ENCODE measurements at places on chromosomes 6 and 20. TPM values are rescaled to one million over a fixed set of nuclear protein-coding genes. Genes with fewer than 3 reads are reported as not detected.

- no peaks in the 10 kb centered on the region for H3K4me1 ChIP-seq
- H3K27ac ChIP-seq: no peak overlapping the region
- no peak overlapping the region for H3K4me3 ChIP-seq
- no peak for DNase-seq
- no peaks in the 10 kb centered on the region for H3K36me3 ChIP-seq
- no peaks in the 10 kb centered on the region for H3K27me3 ChIP-seq
Observed at GRCh38 chr6:112415366-112415765, 68.2 kb downstream of the RFPL4B start.

DNA sequence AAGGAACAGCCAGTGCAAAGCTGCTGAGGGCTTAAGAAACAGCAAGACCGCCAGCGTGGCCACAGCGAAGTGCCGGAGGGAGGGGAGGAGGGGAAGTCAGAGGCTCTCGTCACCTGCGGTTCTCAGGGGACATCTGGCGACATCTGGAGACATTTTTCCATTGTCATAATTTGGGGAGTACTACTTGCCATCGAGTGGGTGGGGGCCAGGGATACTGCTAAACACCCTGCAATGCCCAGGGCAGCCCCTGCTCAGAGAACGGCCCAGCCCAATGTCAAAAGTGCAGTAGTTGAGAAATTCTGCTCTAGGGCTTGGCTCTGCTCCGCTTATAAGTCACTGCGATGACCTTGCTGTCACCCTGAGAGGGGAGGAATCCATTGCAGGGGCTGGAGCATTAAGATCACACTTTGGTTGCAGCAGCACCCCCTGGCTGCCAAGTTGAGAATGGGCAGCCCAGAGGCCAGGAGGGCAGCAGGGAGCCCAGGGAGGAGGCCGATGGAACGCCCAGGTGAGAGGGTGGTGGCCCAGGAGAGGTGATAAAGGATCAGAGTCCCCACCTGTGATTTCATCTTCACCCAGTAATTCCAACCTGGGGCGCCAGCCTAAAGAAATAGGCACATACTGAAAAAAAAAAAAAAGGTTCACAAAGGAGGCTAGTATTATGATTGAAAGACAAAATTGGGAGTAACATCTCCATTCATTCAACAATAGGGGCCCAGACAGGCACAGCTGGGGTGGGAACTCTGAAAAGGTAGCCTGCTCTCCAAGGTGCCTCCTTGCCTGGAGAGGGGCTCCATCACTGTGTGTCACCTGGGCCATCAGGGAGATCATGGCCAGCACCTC, 218.2 kb downstream of the BMP7 start:
- H3K27me3 ChIP-seq: no peaks in the 10 kb centered on the region
- H3K4me3 ChIP-seq: no peak overlapping the region
- H3K27ac ChIP-seq: no peak overlapping the region
- H3K4me1 ChIP-seq: peaks cover 44% of the 10 kb centered on the region
- no peaks in the 10 kb centered on the region for H3K36me3 ChIP-seq

DNA sequence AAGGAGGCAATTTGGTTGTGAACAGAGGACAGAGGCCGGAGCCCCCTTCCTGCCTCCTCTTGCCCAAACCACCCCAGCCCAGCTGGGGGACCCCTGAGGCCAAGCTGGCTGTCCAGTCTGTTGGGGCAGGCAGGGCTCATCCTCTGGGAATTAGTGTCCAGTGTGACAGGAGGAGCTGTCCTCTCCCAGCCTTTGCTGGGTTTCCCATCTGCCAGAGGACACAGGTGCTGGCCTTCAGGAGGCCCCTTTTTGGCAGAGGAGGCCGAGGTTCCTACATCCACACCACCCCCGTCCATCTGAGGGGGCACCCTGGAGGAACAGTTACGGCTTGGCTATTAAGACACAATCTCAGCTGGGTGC, 44.7 kb upstream of the MDGA1 start:
- H3K27ac ChIP-seq: no peak overlapping the region
- H3K4me1 ChIP-seq: no peaks in the 10 kb centered on the region
- H3K27me3 ChIP-seq: 0 out of 2 replicates have a peak, but pooled peaks cover 11% of the 10 kb centered on the region
- H3K36me3 ChIP-seq: no peaks in the 10 kb centered on the region
- no peak for DNase-seq

DNA sequence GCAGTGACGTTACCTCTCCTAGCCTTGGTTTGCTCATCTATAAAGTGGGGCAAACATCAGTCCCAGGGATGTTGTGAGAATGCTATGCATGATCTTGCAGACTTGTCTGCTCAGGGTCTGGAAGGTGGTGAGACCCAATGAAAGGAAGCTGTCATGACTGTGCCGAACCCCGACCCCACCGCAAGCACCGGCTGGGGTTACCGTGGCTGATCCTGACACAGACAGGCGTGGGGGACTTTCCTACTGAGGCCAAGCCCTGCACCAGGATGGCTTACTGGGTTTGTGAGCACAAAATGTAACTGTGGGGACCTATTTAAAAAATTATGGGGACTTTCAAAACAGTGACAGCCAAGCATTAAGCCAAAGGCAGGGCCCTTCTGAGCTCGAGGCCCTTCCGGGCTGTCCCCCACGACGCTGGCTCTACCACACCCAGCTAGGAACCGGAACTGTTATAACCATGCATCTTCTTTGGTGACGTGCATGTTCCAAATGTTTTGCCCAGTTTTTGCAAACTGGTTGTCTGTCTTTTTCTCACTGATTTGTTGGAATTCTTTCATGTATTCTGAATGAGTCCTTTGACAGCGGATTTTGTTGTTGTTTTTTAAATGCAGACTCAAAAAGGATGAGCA, 76.6 kb upstream of the PMEPA1 start:
- H3K27ac ChIP-seq: no peak overlapping the region
- no peaks in the 10 kb centered on the region for H3K36me3 ChIP-seq

- no peak overlapping the region for H3K4me3 ChIP-seq
- H3K27ac ChIP-seq: no peak overlapping the region
- peaks cover 8% of the 10 kb centered on the region for H3K4me1 ChIP-seq
- DNase-seq: no peak
- H3K27me3 ChIP-seq: no peaks in the 10 kb centered on the region
- no peaks in the 10 kb centered on the region for H3K36me3 ChIP-seq
Observed at GRCh38 chr20:37328149-37328945, 17.6 kb upstream of the SRC start.

GRCh38 chr6:15804164-15805154, 141.6 kb upstream of the DTNBP1 start:
- H3K4me3 ChIP-seq: no peak overlapping the region
- H3K27me3 ChIP-seq: no peaks in the 10 kb centered on the region
- DNase-seq: no peak
- H3K27ac ChIP-seq: no peak overlapping the region
- H3K36me3 ChIP-seq: no peaks in the 10 kb centered on the region
- H3K4me1 ChIP-seq: no peaks in the 10 kb centered on the region

TNNC2 gene
- not detected for total RNA-seq

CCDC170 gene
- 0.61 TPM for total RNA-seq

- H3K4me1 ChIP-seq: peaks cover 18% of the 10 kb centered on the region
- no peak overlapping the region for H3K27ac ChIP-seq
- H3K27me3 ChIP-seq: no peaks in the 10 kb centered on the region
- H3K4me3 ChIP-seq: no peak overlapping the region
- peak; percentile 51 for DNase-seq
Observed at GRCh38 chr6:30915591-30915946, 1.5 kb downstream of the VARS2 start.

GGTLC1 gene
- total RNA-seq: not detected

DNA sequence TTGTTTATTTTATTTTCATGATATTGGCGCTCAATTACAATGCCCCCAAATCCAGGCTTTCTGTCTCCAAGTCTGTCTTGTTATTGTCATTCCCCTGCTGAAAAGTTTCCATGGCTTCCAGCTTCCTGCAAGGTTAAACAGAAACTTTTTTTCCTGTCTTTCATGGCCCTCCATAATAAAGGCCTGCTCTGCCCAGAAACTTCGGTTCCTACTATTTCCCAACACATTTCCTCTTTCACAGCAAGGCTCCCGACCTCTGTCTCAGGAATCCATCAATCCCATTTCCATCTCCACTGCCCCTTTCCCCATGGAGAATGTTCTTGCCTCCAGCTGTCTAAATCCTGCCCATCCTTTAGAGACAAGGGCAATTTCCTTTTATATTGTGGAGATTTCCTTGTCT, 365.2 kb upstream of the JARID2 start:
- H3K36me3 ChIP-seq: no peaks in the 10 kb centered on the region
- DNase-seq: no peak
- H3K4me1 ChIP-seq: peaks cover 27% of the 10 kb centered on the region
- no peaks in the 10 kb centered on the region for H3K27me3 ChIP-seq
- no peak overlapping the region for H3K27ac ChIP-seq

OR12D3 gene
- total RNA-seq: not detected

RIPOR2 gene
- 4.5 TPM for total RNA-seq

WFDC5 gene
- not detected for total RNA-seq

GRCh38 chr6:105967917-105968602, 118.1 kb upstream of the PRDM1 start:
- no peak overlapping the region for H3K4me3 ChIP-seq
- H3K36me3 ChIP-seq: no peaks in the 10 kb centered on the region
- no peak overlapping the region for H3K27ac ChIP-seq
- H3K27me3 ChIP-seq: no peaks in the 10 kb centered on the region
- no peak for DNase-seq

GRCh38 chr6:80433010-80433672, 326.7 kb downstream of the BCKDHB start:
- no peak overlapping the region for H3K27ac ChIP-seq
- no peak overlapping the region for H3K4me3 ChIP-seq
- no peaks in the 10 kb centered on the region for H3K27me3 ChIP-seq
- DNase-seq: no peak
- peaks cover 10% of the 10 kb centered on the region for H3K4me1 ChIP-seq

TFAP2D gene
- total RNA-seq: not detected

DNA sequence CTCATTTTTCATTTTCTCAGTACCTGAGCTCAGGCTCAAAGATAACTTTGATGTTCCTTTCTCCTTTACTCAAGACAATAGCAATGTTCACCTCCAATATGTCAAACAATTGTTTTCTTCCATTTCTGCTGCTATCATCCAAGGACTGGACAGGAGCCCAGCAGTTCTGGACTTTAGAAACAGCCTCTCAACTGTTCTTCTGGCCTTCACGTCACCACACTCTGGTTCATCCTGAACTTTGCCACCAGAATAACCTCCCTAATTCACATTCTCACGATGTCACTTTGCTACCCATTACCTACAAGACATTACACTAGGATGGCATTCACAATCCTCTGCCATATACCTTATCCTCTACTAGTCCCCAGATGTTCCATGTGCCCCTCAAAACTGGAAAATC, 60.6 kb upstream of the PLEKHG1 start:
- no peak for DNase-seq
- H3K4me1 ChIP-seq: no peaks in the 10 kb centered on the region
- H3K27ac ChIP-seq: no peak overlapping the region
- no peaks in the 10 kb centered on the region for H3K27me3 ChIP-seq

DNA sequence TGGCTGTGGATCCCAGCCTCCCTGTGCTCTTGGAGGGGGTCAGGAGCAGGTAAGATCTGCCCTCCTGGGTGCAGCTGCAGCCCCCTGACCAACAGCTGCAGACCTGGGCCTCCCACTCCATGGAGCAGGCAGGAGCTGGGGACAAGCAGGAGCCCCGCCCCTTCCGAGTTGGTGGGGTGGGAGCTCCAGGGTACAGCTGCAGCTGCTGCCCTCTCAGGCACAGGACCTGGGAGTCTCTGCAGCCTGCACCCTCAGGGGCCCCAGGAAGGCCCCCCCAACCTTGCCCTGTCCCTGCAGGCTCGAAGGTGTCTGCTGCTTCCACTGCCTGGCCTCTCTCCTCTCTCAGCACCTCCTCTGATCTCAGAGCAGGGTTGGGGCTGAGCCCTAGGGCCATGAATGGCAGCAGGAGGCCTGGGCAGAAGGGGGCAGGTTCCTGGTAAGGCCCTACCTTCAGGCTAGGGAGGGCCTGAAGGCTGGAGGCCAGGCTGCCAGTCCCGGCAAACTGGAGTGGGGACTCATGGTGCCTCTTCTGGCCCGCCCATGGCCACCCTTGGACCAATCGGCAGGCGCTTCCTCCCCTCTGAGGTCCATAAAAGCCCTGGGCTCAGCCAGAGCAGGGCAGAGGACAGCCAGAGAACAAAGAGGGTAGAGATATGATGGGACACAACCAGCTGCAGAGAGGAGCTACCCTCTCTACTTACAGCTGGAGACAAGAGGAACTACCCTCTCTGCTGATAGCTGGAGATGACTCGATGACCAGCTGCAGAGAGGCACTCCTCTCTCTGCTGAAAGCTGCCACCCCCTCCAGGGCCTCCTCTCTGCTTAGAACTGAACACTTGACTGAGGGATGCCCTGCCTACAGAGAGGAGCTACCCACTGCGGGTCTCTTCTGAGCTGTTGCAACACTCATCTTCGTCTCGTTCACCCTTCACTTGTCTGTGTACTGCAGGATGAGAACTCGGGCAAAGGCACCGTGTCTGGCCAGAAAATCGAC, 7.8 kb upstream of the PACSIN1 start:
- no peak overlapping the region for H3K27ac ChIP-seq
- no peak overlapping the region for H3K4me3 ChIP-seq
- no peaks in the 10 kb centered on the region for H3K27me3 ChIP-seq
- H3K36me3 ChIP-seq: no peaks in the 10 kb centered on the region

- H3K27me3 ChIP-seq: no peaks in the 10 kb centered on the region
- H3K4me3 ChIP-seq: no peak overlapping the region
- no peak for DNase-seq
- no peak overlapping the region for H3K27ac ChIP-seq
- H3K36me3 ChIP-seq: peaks cover 95% of the 10 kb centered on the region
Observed at GRCh38 chr20:41169162-41169690, 31.9 kb downstream of the PLCG1 start.

GRCh38 chr6:168640768-168641167, 199.8 kb downstream of the SMOC2 start:
- no peak for DNase-seq
- no peaks in the 10 kb centered on the region for H3K36me3 ChIP-seq
- H3K27ac ChIP-seq: no peak overlapping the region
- no peak overlapping the region for H3K4me3 ChIP-seq

DNA sequence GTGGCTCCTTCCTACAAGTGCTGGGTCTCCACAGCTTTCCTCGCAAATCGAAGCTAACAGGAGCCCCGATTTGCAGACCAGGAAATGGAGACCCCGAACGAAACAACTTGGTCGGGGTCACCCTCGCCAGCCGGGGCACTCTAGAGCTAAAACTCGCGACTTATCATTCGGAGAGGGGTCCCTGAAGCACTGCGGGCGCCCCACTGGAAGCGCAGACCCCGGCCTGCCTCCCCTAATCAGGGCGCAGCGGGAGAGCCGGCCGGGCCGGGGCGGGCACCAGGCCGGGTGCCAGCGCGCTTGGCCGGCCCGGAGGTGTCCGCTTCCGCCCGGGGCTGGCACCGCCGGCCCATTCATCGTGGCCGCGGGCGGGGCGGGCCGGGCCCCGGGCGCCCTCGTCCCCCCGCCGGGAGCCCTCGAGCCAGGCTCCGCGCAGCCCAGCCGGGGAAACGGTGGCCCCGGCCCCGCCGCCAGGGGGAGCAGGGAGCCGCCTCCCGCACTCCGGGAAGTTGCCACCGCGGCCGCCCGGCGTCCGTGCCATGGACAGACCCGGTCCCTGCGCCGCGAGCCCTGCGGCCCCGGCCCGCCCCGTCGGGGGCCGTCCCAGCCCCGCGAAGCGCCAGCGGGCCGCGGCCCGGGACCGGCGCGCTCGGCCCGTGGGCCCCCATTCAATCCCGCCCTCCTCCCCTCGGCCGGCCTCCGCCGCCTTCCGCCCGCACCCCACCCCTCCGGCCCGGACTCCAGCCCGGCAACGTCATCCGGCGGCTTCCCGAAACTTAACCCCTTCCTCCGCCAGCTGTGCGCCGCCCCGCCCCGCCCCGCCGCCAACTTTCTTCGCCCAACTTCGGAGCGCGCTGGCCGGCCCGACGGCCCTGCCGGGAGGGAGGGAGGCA, 961 bp downstream of the RRBP1 start:
- H3K36me3 ChIP-seq: peaks cover 56% of the 10 kb centered on the region
- peak; percentile 66 for DNase-seq
- H3K4me3 ChIP-seq: peak overlapping the region; percentile 91
- peaks cover 30% of the 10 kb centered on the region for H3K4me1 ChIP-seq
- no peaks in the 10 kb centered on the region for H3K27me3 ChIP-seq
- peak overlapping the region; percentile 76 for H3K27ac ChIP-seq

PPIL6 gene
- total RNA-seq: 0.29 TPM

POU5F1 gene
- total RNA-seq: not detected

All from SJSA1 (cell line).